ENCODE measurements at places on chromosomes 3 and 15.

- no peak for DNase-seq
Measured at GRCh38 chr3:15324379-15324808, 8.0 kb downstream of the SH3BP5 start.

DNA sequence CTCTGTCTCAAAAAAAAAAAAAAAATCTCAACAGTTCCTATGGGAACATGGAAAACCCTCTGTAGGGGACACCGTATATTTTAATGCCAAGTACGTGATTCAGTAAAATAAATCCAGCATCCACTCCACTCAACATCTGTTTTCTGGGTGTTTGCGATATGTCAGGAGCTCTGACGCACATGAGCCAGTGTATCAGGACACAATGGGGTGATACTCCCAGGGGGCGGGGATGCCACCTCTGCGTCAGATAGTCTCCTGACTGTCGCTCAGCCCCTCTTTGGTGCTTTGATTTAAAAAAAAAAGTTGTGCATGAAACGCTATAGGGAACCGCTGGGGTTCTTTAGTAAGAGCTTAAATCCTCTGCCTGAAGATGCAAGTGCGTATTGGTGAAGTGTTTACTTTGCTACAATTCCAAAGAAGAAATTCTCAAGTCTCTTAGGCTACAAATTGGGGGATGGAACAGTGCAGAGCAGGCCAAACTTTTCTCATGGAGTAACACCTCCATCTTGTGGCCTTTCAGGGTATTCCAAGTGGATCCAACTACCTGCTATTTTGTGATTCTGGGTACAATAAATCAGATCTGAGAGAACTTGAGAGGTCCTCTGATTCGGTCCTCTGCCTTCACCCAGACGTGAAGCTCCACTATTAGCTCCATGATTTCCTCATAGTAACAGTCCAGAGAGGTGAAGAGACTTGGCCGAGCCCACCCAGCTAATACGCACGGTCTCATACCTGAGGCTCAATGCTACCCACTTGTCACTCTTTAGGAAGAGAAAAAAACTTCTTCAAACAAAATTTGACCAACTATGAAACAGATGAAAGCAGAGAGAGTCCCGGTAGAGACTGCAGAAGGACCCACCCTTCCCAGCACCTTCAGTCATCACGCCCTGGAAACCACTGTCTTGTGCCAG is 9.3 kb upstream of the NR2E3 start:
- DNase-seq: peak; percentile 61

DNA sequence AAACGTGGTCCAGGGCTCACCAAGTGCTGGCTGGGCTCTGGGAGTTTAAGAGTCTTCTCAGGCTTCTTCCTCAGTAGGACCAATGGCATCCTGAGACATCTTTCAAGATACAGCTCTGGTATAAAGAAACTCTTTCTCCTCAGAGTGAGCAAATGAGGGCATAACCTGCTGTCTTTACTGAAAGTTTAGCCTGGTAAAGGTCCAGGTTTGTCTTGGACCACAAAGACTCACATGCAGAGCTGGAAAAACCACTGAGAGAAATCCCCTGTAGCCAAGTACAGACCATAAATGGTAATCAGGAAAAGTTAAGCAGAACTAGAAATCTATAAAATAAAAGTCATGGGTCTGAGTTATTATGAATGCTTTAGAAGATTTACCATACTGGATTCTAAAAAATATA is 23.1 kb downstream of the CD47 start:
- no peak for DNase-seq

GRCh38 chr15:42387603-42388002 is 28.3 kb downstream of the CAPN3 start:
- no peak for DNase-seq

DNA sequence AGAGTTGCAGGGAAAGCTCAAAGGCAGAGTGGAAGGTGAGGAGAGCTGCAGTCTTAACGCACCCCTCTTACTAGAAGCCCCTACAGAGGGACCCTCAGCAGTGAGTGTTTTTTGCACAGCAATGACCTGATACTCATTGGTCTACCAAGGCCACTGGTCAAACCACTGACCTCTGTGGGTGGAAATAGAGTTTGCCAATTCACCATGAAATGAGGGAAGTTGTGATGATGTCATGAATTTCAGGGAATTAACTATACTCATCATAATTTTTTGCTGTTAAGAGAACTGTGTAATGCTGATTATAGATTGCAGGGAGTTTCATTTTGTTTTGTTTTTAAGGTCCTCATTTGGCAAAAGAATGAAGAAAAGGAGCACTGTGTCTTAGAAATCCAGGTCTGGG is 101.7 kb upstream of the SMAD3 start:
- no peak for DNase-seq

- DNase-seq: no peak
Measured at GRCh38 chr3:152173627-152174026, 95.1 kb upstream of the MBNL1 start.

DNA sequence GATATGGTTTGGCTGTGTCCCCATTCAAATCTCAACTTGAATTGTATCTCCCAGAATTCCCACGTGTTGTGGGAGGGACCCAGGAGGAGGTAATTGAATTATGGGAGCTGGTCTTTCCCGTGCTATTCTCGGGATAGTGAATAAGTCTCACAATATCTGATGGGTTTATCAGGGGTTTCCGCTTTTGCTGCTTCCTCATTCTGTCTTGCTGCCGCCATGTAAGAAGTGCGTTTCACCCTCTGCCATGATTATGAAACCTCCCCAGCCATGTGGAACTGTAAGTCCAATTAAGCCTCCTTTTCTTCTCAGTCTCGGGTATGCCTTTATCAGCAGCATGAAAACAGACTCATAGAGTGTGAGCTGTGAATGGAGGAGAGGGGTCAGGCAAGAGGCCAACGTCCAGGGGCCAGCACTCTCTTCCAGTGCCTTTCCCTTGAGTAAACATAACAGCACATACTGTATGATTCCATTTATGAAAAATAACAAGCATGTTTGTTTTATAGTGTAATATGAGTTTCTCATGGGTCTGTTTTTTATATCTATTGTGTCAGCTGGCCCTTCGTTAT is 16.3 kb upstream of the LCTL start:
- DNase-seq: no peak

DNA sequence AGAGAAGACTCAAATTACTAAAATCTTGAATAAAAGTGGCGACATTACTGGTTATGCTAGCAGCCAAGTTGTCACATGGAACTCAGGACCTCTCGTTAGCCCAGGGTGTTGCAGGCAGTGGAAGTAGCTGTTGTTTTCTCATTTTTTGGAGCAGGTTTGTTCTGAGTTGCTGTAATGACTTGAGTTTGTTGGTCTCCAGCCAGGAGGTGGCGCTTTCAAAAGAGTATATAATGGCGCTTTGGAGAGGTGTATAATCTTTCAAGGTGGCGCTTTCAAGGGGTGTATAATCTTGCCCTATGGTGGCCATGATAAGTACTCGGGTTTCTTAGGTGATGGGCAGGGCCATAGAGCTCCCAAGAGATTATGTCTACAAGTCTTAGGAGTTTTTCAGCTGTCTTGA is 632.7 kb downstream of the NTRK3 start:
- DNase-seq: peak; percentile 40

DNA sequence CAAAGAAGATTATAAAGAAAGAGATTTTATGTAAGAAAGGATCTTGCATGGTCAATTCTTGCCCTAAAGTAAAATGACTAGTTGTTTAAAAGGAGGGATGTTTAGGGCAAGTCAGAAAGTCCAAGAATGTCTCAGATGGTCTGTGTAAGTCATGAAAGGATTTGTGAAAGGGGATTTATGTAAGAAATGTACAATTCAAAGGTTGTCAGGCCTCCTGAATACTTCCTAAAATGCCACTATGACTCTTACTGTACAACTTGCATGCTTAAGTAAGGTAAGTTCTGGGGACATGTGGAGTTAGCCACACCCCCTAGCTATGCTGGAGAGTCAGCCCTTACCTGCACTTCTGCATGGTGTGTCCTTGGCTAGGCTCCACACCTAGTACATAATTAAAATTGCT is 328.9 kb upstream of the TGFBR2 start:
- no peak for DNase-seq

DNA sequence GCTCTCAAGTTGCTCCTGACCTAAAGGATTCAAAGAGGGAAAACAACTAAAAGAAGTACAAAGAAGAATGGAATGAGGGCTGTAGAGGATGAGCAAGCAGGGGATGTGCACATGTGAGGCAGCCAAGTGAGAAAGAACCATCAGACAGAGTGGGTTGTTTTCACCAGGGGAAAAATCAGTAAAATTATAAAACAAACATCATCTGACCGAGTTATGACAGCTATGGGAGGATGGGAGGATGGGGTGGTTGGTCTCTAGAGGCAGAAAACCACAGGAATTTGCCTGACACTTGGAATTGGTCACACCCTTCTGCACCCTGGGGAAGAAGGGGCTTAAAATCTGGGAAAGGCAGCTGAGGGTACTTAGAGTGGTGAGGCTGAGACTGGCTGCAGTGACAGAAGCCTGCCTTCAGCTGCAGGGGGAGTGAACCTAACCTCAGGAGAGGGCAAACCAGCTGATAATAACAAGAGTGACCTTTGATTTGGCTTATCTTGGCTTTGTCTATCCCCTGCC is 10.1 kb downstream of the ARHGAP31 start:
- no peak for DNase-seq

DNA sequence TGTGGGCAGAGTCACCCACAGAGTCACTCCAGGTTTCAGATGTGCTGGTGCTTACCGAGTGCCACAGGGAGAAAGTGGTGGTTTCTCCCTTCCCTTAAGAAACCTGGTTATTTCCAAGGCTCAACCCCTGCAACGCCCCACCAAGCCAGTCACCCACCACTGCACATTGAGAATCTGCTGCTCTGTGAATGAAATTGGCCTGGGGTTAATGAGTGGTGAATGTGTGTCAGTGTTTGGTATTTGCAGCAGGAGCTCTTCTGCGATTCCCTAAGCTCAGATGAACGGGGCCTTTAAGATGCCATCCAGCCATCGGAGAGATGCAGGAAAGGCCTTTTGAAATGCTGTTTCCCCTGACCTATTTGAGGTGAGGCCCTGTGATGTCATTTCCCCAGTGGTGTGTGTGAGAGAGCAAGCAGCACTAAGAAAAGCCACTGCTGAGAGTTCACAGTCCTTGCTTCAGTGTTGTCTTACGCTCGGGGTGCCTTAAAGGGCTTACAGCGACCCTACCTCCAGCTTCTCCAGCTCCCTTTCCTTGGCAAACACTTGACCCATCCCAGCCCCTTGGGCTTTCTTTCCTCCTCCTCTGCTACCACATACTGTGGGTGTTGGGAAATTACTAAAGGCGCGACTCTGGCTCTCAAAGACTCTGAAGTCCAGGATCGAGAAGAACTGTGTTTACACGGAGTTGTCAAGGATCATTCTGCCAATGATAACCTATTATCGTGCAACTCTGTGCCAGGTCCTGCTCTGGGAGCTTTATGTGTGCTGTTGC is 68.9 kb downstream of the SMAD3 start:
- peak; percentile 67 for DNase-seq

GRCh38 chr15:74585191-74585590 is 30.4 kb upstream of the CLK3 start:
- DNase-seq: no peak

DNA sequence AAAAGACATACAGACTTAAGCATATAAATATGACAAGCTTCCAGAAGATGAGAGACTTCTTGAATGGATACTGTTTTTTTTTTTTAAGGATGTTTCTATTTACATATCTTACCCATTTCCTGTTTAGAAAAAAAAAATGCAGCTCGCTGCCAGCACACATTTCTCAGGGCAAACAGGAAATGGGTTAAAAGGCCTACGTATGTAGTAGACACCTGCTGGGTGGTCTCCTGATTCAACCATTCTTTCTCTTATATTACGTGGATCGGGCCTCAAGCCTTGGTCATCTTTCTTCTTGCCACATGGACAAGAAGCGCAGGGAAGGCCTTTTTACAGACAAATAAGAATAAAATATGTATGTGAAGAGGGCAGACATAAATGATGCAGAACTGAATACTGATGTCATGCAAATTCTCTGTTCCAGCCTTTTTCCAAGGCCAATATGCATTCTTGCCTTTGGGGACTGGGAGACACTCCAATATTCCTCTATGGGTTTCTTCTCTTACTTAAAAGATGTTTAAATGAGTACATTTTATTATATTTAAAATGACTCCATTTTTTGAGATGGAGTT is 35.0 kb upstream of the TJP1 start:
- peak; percentile 70 for DNase-seq

- no peak for DNase-seq
Measured at GRCh38 chr15:65970937-65971740, 101.8 kb downstream of the RAB11A start.

GRCh38 chr3:179860275-179861107 is 176.2 kb downstream of the PEX5L start:
- no peak for DNase-seq

DNA sequence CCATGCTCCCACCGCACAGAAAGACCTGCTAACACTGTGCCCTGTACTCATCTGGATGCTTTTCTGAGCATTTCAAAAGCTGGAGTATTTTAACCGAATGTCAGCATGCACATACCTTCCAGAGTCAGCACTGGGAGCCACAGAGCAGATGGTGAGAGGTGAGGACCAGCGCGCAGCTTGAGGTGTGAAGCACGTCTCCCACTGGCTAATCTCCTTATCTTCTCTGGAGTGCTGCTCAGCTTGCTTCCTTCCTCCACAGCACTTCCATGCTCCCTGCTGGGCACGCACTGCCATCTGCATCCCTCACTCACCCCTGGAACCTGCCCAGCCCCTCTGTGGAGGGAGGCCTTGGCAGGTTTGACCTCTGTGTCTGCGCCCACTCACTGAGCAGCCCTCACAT is at the start of gene GNB5:
TSS of gene GNB5 (minus strand) at position 186 of the 400 bp plus-strand sequence. CDS start 6,716 bp downstream, outside the sequence.
- DNase-seq: no peak

- no peak for DNase-seq
Measured at GRCh38 chr15:31437686-31438085, 111.1 kb downstream of the KLF13 start.

Measured in H4 (cell line).